Large intestine (tissue), 12 donors: ENCODE measurements at places on chromosomes 7 and 10.

GRCh38 chr7:34064519-34065158 is 159.3 kb downstream of the BMPER start:
- DNase-seq = no peak

DNA sequence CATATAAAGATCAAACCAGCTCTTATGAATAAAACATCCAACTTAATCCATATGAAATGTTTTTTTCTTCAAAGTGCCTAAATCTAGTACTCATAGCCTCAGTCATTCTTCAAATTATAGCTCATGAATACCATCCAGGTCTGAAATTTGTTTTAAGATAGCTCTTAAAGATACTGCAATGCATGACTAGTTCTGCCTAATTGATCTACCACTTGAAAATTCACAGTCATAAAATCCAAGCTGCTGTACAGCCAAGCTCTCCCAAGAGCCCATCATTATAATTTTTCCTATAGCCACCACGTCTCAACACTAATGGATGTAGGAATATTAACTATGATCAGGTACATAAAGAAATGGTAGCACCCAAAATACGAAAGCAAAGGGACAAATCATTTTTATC is 87.9 kb upstream of the RNF148 start:
- no peak for DNase-seq

GRCh38 chr7:114450431-114450830 is 35.8 kb downstream of the FOXP2 start:
- no peak for DNase-seq

GRCh38 chr7:16423761-16424160 is 2.4 kb upstream of the CRPPA start:
- DNase-seq = no peak
